ENCODE measurements at places on chromosomes 7 and 10. TPM values are rescaled to one million over a fixed set of nuclear protein-coding genes. Genes with fewer than 3 reads are reported as not detected.

Gene CPXM2
- total RNA-seq, result 9.7 TPM

Gene SLC18A3
- total RNA-seq, result not detected

Gene CTNNA3
- total RNA-seq, result 0.67 TPM

GRCh38 chr10:131211146-131211545 is 100.4 kb downstream of the TCERG1L start:
- H3K27ac ChIP-seq, result no peak overlapping the region
- peak; percentile 38 for DNase-seq
- H3K36me3 ChIP-seq, result no peaks in the 10 kb centered on the region
- no peaks in the 10 kb centered on the region for H3K4me1 ChIP-seq

DNA sequence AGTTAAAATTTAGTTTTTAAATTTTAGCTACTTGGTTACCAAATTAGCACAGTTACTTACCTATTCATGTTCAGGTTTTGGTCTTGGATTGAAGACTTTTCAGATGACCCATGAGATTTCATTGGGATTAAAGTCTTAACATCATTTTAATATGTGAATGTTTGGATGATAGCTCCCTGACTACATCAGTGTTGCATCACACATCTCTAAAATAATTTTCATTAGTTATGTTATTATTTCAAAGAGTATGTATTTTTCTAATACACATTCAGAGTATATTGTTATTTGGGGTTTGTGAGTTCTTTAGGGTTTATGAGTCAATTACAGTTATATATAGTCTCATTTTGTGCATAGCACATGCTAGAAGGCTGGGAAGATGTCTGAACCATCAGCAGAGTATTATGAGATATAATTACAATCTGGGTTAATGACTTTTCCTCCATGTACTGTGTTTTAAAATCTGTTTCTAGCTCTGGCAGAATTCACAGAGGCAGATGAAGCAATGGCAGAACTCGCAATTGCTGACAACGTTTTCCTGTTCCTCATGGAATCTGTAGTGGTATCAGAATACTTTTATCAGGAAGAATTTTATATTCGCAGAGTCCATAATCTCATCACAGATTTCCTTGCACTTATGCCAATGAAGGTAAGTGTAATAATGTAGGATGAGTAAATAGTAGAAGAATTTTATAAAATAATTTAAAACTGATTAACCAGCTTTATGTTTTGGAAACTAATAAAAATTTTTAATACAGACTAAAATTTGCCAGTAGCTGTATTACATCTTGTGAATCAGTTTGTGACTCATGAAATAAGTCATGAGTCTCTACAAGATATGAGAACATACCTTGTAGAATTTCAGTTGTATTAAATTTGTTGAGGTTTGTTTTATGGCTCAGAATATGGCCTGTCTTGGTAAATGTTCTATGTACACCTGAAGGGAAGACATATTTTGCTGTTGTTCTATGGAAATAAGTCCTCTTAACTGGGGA is 26.9 kb downstream of the NUP205 start:
- H3K4me1 ChIP-seq, result no peaks in the 10 kb centered on the region
- peaks cover 82% of the 10 kb centered on the region for H3K36me3 ChIP-seq
- no peak overlapping the region for H3K4me3 ChIP-seq
- H3K27me3 ChIP-seq, result no peaks in the 10 kb centered on the region
- no peak for DNase-seq

- H3K27me3 ChIP-seq, result no peaks in the 10 kb centered on the region
- no peak for DNase-seq
- no peak overlapping the region for H3K27ac ChIP-seq
- no peak overlapping the region for H3K4me3 ChIP-seq
- no peaks in the 10 kb centered on the region for H3K4me1 ChIP-seq
These were observed 23.7 kb upstream of the TIAL1 start for GRCh38 chr10:119620241-119621077.

- H3K4me3 ChIP-seq, result peak overlapping the region; percentile 88
- DNase-seq, result peak; percentile 60
- peak overlapping the region; percentile 99 for H3K27ac ChIP-seq
- H3K27me3 ChIP-seq, result no peaks in the 10 kb centered on the region
These were observed 285 bp downstream of the CSTF2T start for GRCh38 chr10:51699145-51699474.
